ENCODE measurements at places on chromosomes 2 and 18.

DNA sequence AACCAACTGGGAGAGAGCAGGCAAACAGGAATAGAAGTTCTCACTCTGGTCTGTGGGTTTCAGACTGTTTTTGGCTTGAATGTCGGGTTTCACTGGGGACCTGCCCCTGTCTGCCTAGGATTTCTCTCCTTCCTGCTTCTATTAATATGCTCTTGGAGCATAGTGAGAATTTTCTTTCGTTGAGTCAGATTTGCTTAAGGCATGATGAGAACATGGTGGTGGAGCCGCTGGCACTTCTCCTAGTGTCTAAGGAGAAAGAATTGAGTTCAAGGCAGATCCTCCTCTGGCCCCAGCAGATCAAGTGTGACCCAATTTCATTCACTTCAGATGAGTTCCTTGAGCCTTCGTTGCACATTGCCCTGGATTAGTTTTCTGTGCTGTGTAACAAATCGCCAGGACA, 103.9 kb upstream of the HS6ST1 start:
- DNase-seq, result no peak

DNA sequence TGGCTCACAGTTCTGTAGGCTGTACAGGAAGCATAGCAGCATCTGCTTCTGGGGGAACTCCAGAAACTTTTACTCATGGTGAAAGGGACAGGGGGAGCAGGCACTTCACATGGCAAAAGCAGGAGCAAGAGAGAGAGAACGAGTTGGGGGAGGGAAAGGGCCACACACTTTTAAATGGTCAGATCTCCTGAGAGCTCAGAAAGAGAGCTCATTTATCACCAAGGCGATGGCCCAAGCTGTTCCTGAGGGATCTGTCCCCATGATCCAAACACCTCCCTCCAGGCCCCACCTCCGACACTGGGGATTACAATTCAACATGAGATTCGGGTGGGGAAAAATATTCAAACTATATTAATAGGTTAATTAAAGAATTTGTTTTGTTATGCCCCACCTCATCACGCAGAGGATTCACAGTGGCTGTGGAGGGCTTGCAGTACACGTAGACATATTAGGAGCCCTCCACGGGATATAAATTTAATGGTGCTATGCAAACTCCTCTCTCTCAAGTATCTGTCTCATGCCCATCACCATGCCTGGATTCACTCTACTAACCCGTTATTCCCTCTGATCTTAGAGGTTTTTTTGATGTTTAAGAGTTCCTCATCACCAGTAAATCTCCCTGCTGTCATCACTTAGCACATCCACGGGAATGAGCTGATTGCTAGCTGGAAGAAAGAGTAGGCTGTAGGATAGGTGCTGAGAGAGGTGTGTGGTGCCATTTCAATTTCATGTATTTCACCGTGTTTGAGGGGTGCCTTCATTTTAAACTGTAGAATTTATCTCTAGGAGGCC, 84.5 kb upstream of the ARHGAP28 start:
- DNase-seq, result no peak

DNA sequence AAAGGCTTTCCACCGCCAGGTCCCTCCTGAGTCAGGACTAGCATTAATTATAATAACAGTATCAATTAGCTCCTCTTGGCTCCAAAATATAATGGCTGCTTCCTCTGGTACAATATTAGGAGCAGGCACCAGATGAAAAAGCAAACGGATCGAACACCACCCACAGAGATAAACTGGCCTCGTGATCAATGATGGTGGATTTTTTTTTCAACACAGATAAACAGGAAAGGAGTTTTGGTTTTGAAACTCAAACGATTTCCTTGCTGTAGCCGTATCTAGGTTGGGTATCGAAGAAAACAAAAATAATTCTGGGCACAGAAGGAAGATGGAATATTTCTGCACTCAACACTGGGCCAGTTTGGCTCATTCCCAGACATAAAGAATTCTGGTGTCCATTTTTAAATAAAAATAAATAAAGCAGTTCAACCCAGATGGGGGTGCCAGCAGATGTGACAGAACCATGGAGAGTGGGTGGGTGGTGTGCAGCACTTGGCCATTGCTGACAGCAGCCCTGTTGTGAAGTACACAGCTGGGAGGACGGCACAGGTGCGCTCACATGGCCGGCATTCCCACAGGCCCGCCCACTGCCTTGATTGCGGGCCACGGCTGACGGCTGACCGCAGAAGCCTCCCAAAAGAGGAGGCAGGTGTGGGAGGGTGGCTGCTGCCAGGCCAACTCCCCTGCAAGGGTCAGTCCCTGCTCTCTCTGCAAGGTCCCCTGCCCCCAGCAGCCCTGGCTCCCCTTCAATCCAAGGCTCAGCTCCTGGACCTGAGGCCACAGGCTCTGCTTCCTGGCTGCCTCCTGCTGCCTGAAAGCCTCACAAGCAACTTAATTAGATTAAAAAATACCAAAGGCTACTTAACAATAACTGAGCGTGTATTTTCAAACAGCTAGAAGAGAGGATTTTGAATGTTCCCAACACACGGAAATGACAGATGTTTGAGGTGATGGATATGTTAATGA, 351.9 kb upstream of the ID2 start:
- DNase-seq, result no peak

DNA sequence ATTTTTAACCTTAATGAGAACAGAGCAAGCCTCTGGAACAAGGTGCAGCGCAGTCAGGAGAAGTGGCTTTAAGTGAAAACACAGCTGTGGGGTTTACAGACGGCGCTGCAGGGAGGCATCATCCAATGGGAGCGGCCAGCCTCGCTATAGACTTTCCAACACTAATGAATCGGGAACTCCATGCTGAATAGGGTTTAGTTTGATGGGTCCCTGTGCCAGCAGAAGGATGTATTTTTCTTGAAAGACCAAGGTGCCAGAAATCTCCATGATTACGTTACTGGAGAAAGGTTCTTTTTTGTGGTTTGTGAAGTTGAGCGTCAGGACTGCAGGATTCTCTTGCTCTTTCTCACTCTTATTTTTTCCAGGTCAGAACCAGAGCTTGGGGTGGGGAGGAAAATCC, 87.9 kb upstream of the ALPP start:
- DNase-seq, result no peak

GRCh38 chr2:201261906-201262305, 1.6 kb downstream of the CASP8 start:
- no peak for DNase-seq

DNA sequence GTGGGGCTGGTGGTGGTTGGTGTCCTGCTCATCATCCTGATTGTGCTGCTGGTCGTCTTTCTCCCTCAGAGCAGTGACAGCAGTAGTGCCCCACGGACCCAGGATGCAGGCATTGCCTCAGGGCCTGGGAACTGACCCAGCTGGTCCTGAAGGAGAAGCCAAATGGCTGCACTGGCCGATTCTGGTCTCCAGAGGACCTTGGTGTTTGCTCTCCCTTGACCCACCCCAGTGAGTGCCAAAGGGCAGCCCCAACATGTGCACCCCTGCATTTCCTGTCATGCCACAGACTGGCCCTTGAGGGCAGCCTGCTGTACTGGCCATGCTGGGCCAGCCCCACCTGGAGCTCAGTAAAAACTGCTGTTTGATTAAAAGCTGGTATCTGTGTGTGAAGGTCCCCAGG, 2.5 kb upstream of the RNF181 start:
- DNase-seq, result no peak

DNA sequence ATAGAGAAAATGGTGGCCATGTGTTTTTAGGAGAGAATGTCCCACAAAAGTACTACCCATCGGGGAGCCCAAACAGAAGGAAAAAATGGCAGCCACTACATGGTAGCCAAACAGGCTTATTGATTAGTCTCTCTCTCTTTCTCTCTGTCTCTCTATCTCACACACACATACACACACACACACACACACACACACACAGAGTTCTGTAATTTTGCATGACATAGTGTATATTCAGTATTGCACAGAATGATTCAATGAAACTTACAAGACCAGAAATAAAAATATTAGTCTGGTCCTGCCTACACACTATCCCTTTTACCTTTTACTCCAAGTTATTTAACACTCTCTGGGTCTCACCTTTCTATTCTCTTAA, 124.8 kb upstream of the SLC39A10 start:
- no peak for DNase-seq

DNA sequence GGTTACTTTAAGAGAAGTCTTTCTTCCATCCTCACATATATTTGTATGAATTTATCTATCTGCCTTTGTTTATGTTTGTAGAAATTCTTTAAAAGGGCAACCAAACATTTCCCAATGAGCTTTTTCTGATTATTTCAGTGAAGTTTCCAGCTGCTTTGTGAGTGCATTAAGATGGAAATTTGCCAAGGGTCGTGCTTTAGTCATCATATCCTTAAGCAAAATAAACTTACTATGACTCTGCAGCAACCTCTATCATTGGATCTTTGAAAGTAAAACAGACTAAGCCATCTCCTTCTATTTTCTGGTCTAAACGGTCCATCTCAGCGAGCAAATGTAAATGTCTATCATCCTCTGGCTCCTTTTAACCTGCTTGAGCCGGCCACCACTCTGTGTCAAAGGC, 489.3 kb downstream of the SOX11 start:
- no peak for DNase-seq

- no peak for DNase-seq
These were observed 26.8 kb downstream of the SH3BP4 start for GRCh38 chr2:234978466-234979203.

- DNase-seq, result no peak
These were observed 86.3 kb downstream of the FSHR start for GRCh38 chr2:49067971-49068370.

DNA sequence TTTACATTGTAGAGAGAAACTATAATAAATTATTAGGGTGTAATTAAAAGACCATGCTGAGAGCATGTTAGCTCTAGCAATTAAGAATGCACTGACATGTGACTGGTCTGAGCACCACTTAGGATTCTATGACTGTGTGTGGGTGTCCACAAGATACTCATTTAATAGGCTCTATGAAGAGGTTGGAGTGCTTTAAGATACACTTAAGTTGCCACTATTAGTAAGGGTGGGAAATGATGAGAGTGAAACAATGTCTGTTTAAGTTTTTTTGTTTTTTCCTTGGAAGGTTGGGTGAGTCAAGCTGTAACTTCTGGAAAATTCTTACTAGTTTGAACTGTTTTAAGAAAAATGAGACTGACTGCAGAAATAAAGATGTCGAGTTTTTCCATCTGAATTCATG, 1.8 kb upstream of the FAP start:
- no peak for DNase-seq

- DNase-seq, result no peak
These were observed 18.9 kb upstream of the TMEM163 start for GRCh38 chr2:134737671-134738070.

DNA sequence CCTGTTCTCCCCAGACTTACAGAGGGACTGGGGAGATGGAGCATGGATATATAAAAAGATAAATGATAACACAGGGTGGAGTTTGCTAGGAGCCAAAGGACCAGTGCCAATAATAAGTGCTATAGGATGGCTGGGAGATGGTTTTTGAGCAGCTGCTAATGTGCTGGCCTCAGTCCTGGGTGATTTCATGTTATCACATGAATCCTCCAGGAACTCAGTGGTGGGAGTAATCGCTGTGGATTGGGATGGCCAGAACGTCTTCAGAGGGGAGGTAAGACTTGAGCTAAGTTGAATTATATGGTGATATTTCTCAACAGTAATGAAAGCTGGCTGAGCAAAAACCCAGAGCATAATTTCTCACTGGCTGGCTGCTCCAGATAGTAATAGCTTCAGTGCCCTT, 441.4 kb downstream of the SLC4A3 start:
- no peak for DNase-seq

GRCh38 chr2:168203762-168204693, 43.4 kb downstream of the STK39 start:
- DNase-seq, result no peak

DNA sequence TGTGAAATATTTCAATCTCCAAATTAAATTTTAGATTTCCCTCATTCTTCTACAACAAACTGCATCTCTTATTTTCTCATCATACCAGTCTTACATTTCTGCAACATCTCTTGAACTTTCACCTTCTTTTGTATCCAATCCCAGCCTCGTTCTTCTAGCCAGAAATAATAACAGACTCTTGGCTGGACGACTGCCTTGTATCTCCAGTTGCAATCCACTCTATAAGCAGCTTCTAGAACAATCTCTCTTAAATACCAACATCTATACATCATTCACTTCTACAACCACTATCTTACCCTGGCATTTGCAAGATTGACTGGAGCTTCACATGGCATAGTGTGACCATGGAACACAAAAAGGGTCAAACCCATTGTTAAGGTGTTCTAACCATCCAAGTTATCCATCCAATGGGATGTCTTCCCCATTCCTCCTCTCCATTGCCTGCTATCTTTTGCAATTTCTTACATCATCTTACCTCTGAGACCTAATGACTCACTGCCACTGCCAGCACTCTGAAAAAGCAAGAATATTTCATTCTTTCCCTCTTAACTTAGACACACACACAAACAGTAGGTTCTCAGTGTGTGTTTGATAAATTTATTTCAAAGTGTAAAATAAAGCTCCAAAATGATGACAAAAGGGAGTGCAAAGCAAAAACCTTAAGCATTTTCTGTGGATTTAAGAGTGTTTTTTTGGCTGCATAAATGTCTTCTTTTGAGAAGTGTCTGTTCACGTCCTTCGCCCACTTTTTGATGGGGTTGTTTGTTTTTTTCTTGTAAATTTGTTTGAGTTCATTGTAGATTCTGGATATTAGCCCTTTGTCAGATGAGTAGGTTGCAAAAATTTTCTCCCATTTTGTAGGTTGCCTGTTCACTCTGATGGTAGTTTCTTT, 145.6 kb downstream of the METTL4 start:
- DNase-seq, result no peak

GRCh38 chr18:71784777-71785176, 759.4 kb downstream of the CBLN2 start:
- no peak for DNase-seq

GRCh38 chr18:22166069-22166950, 3.1 kb upstream of the GATA6 start:
- no peak for DNase-seq
